RPMI7951 (cell line): ENCODE measurements at places on chromosomes 6 and 20.

GRCh38 chr6:12010635-12011275 lies 1.4 kb upstream of the HIVEP1 start:
- peak; percentile 83 for DNase-seq

- DNase-seq = no peak
Measured at GRCh38 chr6:43800298-43800623, 30.2 kb downstream of the VEGFA start.

- DNase-seq = no peak
Measured at GRCh38 chr6:144090384-144090783, 5.0 kb downstream of the SF3B5 start.

DNA sequence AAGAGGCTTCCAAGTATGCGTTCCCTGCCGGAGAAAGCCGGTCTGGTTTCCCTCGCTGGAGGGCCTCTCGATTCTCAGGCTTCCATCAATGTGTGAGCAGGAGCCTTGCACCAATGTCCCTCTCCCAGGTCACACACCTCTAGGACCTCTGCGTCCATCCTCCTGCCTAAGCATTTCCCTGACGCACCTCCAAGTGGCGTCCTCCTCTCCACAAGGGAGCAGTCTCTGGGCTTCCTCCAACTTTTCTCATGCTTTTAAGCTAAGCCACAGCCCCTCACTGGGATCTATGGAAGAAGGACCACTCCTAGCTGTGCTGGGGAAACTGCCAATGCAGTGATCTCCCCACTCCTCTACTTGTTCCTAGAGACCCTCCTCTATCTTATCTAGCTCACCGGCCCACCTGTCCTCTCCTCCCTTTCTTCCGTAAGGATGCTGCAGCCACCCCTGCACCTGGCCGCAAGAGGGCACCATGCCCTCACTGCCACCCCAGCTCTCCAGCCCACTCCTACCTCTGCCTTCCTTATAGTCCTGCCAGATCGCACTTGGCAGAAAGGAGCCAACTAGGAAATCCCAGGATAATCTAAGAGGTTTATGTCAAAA lies 258.7 kb downstream of the LRFN2 start:
- DNase-seq = no peak

DNA sequence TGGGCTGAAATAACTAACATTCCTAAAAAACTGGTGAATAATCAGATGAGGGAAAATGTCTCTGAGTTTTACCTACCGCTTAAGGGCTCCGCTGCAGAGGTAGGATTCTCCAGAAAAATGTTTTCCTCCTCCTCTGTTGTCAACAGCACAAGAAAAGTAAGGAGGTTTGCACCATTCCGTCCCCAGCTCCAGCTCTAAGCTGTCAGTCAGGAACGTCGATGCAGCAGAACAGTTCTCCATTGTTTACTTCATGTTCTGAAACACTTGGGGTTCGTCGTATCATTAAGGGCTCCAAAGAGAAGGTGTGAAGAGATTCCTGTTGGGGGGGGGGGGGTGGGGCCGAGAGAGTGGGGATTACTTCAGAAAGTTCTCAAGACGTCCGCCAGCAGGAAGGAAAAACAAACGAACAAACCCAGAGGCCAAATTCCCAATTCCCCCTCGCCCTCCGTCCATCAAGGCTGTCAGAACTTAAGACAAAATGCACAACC lies 734 bp downstream of the MMS22L start:
- no peak for DNase-seq

DNA sequence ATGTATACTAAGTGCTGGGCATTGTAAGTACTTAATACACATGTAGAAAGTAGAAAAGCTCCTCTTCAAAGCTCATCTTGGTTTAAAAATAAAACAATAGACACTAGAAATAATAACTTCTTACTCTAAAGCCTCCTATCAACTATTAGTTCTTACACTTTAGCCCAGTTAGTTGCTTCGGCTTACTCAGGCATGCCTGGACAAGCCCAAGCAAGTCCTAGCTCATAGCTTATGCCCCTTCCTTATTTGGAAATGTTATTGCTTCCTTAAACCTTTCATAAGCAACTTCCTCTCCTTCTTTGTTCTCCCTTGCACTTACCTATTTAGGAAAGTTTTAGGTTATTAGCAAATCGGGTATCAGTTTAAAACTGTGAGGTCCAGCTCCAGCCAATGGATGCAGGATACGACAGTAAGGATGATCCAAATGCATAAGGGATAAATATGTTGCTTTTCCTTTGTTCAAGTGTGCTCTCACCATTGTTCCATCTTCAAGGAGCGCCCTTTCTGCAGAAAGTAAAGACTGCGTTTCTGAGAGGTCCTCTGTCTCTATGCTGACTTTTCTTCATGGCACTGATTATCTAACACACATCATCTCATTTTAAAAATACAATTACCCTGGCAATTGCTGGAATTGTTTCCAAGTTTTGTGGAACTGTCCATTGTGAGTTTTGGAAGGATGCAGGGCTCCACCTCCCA lies 12.3 kb downstream of the TMEM30A start:
- no peak for DNase-seq

GRCh38 chr6:167831281-167831828 lies 4.6 kb downstream of the AFDN start:
- DNase-seq = no peak

DNA sequence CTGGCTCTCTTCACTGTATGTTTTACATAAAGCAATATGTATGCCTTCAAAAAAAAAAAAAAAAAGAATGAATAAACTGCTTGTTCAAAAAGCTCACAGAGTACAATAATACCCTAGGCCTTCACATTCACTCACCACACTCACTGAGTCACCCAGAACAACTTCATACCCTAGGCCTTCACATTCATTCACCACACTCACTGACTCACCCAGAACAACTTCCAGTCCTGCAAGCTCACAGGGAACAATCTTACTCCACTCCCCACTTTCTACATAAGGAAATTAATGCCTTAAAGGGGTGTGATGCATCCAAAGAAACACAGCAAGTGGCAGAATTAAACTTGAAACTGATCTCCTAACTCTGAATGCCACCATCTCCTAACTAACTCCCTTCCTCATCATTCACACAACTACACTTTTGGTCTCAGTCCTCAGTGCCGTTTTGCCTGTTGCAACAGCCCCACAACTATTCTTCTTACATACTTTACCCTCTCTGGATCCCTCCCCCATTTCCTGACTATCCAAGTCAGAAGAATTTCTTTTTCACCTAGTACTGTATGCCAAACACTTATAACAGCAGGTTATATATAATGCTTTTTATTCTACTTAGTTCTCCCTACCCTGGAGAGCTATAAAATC lies 34.2 kb downstream of the NHSL1 start:
- peak; percentile 95 for DNase-seq

- DNase-seq = peak; percentile 98
Measured at GRCh38 chr6:42315991-42316970, 98.6 kb upstream of the MRPS10 start.

DNA sequence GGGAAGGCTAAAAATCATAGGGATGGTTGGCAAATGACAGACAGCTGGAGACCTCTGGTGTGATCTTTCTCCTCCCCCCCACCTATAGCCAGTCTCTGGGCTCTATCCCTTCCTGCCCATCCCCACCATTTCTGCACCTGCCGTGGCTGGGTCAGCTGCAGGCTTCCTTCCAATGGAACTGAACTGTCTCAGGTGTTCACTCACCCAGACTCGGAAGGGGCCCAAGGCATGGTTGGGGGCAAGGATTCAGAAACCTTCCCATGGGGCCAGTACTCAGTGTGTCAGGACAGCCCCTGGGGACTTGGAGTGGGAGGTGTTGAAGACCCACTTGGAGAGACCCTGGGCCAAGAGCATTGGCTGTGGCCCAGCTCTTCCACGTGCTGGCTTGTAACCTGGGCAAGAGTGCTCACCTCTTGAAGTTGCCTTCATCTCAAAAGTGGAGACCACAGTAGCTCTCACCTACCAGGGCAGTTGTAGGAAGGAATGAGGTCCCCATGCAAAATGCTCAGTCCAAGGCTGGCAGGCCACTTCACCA lies 1.7 kb upstream of the PHACTR3 start:
- DNase-seq = no peak

- no peak for DNase-seq
Measured at GRCh38 chr20:9517297-9518162, 3.1 kb downstream of the LAMP5 start.

- DNase-seq = no peak
Measured at GRCh38 chr6:2184700-2185455, 60.5 kb downstream of the GMDS start.

- no peak for DNase-seq
Measured at GRCh38 chr6:89372506-89372901, 20.0 kb upstream of the UBE2J1 start.

- DNase-seq = peak; percentile 29
Measured at GRCh38 chr6:79538106-79538971, 1.1 kb upstream of the LCA5 start.
